ENCODE measurements at places on chromosomes 6 and 20.

DNA sequence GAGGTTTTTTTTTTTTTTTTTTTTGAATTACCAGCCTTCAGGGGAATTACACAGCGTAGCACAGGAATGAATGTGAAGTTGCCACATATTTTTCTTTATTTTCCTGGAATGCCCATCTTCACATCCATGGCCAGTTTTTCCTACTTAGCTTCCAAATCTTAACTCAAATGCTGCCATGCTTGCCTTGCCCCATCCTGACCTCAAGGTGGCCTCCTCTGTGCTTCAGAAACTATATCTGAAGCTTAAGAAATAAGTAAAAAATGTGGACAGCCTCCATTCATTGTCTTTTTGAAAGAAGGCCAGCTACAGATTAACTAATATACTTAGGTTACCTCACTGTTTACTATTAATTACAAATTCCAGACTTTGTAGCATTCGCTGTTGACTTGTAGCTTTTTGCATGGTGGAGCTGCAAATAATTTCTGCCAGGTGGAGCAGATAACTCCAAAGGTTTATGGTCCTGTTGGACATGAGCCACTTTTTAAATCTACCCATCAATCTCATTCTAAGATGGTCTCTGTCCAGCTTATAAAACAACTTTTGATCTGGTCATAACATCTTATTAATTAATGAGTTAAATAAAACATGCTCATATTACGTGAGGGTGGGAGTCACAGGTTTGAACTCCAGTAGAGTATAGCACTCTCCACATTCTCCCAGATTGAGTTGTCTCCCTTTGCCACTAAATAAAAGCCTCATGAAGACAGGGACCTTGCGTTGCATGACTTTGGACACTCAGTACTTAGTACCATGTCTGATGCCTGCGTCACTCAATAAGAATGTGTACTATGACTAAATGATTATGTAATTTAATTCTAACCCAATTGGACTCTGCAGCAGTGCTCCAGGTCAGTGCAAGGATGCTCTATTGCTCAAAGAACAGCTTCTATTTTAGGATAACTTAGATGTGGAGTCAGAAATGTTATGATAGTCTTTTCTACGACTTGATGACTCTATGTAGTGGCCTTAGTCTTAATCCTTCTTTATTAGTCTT, 678.6 kb upstream of the CITED2 start:
- DNase-seq, result no peak

DNA sequence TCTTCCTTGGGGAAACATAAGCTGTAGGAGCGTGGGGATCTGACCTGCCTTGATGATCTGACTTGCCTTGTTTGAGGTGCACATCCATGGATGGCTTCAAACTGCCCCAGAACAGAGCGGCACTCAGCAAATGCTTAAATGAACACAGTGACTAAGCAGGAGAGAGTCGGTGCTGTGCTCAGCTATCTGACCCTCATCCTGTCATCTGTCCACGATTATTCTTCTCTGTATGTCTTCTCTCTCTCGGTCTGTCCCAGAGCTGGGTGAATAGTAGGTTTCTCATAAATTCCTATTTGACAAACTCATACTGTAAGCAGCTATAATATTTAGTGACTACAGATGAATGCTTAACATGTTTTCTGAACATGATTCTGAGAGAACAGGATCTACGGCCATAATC, 37.3 kb downstream of the TRAM2 start:
- no peak for DNase-seq

DNA sequence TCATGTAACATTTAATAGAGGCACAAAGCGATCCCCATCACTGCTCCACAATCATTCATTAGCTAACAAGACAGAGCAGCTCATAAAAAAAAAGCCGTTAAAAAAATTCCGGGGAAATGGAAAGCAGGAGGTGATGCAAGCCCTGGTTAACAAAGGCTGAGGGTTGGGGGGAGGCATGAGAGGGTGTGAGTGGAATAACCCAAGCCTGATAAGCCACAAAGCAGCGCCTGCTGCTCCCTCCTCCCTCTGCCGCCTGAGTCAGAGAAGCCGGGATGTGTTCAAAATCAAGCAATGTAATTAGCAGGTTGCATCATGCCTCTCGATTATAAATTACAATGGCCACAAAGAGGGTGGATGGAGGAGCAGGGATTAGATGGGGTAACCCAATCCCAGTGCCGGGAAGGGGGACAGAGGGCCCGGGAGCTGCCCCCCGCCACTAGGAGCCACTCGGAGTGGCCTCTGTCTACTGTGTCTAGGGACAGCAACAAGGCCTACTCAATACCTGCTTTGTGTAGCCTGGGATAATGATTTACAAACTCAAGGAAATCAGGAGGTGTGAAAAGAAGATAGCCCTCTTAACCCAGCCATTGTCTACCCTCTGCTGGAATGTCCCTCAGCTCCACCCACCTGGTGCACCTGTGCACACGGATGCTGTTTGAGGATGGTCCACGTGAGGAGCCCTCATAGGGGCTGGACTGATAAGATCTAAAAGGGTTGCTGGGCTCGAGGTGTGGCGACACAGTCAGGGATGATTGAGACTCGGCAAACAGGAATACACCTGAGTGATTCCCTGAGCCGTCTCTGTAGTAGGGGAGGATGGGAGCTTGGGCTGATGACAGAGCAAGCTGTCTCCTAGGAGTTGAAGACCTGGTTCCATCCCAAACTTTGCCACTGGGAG, 156.9 kb downstream of the VEGFA start:
- DNase-seq, result no peak

DNA sequence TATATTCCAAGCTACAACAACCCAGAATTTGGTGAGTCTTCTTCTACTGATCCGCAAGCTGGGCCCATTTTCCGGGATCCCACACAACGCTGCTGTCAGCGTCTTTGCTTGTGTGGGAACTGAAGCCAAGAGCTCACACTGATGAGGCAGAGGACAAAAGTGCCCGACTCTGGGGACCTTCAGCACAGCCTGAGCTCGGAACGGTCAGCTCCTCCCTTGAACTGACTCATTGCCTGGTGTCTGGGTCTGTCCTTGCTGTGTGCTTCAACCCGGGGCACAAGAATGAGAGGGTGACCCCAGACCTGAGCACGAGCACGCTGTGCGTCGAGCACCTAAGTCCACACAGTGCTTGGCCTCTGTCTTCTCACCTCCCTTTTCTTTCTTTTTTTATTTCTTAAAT, 33.5 kb downstream of the DACT2 start:
- no peak for DNase-seq

- DNase-seq, result no peak
Measured at GRCh38 chr6:137881522-137881886, 14.4 kb downstream of the TNFAIP3 start.

DNA sequence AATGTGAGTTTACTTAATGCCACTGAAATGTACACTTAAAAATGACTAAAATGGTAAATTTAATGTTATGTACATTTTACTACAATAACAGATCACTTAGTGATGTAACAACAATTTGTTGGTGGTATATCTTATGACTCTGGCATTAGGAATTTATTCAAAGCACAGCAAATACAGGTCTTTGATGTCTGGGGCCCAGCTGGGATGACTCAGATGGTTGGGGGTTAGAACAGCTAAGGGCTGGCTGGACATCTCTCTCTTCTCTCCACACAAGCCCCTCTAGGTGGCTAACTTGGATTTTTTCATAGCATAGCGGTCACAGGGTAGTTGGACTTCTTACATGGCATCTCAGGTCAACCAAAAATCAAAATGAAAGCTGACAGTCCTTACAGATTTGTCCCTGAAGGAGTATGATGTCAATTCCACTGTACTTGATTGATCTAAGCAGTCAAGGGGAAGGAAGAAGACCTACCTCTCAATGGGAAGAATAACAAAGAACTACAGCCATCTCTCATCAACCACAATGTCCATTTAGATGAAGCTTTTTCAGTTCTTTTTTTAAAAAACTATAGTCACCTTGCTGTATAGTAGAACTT, 37.5 kb upstream of the LCA5 start:
- DNase-seq, result no peak

All from CD4-positive, CD25-positive, alpha-beta regulatory T cell (primary cell).